ENCODE measurements at places on chromosomes 16 and 17.

GRCh38 chr16:50146479-50147435, 6.3 kb upstream of the TENT4B start:
- peak; percentile 22 for DNase-seq

DNA sequence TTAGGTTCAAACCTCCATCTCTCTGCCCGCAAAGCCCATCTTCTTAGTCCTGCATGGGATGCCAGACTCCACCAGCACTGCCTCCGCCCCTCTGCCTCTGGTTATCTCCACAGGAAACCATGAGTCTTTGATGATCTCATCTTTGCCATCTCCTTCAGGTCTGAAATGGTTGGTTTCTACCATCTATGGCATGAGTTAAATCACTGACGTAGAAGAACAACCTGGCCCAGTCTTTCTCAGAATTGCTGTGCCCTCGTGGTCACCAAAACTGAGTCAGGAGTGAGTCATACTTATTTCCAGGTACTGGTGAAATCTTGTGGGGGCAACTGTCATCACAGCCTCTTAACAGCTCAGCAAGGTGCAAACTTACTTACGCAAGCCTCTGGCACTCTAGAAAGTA, 468.7 kb upstream of the C16orf82 start:
- peak; percentile 70 for DNase-seq

GRCh38 chr17:44170135-44170498, 387 bp upstream of the ASB16 start:
- DNase-seq: no peak

- peak; percentile 30 for DNase-seq
These were observed 86.5 kb downstream of the C16orf78 start for GRCh38 chr16:49459953-49460735.

Measured in islet precursor cell (in vitro differentiated cells).